Fibroblast of skin of abdomen (primary cell): ENCODE measurements at places on chromosomes 4 and X.
A peak's percentile ranks its signal among the peaks of the same experiment; 100 is the strongest.

GRCh38 chrX:4263030-4263803 lies 549.8 kb upstream of the PRKX start:
- DNase-seq = no peak

- DNase-seq = peak; percentile 94
Measured at GRCh38 chr4:139872274-139872673, 206.7 kb downstream of the MGST2 start.

DNA sequence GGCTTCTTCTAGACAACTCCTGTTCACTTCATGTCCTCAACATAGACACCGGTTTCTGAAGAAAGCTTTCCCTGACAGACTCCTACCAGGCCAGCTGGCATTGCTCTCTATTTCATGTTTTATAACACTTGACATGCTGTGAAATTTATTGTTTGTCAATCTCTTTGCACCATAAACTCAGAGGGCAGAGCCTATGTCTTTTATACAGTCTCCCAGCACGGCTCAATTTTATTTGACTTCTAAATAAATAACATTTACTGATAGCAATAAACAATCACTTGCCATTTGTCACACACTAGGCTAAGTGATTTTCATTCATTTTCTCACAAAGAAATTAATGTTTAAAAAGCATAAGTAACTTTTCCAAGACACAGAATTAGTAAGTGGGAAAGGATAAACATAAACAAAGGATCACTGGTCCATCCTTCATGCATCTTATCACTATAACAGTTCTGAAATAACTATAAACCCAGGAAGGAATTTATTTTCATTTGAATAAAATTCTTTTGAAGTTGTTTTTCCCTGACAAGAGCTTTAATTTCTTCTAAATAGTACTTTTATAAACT lies 577.6 kb downstream of the TECRL start:
- no peak for DNase-seq

GRCh38 chrX:122850326-122850725 lies 333.8 kb upstream of the GRIA3 start:
- no peak for DNase-seq

DNA sequence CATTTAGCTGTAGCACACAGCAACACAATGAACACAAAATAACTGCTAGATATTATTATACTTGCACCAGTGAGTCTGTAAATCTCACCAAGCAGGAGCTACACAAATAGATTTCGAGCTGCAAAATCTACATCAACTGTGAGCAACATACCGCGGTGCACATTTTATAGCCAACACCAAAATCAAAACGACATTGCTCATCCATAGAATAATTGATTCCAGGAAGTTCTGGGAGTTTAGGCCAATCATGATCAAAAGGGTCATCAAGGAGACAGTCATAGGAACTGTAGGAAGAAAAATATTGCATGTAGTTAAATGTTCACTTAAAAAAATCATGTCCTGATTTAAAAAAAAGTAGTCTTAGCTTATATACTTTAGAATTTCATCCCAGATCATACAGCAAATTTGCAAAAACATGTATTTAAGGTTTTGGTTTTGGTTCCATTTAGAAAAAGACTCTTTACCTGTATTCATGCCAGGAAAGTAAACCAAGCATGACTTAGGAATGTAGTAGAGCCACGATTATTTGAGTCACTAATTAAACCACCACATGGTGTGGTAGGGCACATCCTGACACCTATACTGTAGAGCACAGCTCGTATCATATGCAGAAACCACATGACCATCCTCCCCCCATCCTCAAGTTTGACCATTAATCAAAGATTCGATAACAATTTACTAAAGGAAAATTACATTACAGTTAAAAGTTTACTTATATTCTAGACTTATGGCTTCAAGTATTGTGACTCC lies 250.4 kb downstream of the ADAMTS3 start:
- peak; percentile 56 for DNase-seq
